Pulmonary artery endothelial cell (primary cell): ENCODE measurements at places on chromosomes 16 and 17.

- DNase-seq, result no peak
These were observed 57.4 kb downstream of the PLCG2 start for GRCh38 chr16:81836279-81837054.

DNA sequence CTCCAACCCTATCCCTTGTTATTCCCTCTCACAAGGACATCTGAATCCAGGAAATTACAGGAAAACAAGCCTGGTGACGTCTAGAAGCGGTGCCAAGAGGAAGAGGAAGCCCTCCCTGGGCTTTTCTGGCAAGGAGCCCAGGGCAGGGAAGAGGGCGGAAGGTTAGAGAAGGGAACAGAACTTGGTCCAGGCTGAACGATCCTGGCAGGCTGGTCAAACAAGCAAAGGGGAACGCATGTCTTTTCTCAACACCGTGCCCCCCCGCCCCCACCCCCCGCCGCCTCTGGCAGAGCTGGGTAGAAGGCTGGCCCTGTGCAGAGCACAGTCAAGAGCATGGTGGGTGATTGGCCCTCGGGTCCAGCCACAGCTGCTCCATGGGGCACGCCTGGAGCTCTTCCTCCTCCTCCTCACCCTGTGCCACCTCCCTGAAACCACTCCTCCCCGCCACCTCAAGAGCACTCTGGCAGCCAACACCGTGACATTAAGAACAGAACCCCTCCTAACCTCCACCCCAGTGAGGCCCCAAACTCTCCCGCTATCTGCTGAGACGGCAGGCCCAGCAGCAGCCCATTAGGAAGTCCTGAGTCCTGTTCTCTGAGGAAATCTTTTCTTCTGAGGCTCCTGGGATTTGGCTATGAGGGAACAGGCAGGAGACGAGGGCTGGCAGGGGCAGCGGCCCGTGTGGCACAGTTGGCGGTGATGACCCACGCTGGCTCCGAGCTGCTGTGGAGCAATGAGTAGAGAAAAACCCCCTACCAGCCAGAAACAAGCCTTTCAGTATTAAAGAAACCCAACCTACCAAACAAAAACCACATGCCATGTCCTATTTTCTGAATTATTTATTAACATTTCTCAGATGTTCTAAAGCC is 7.3 kb downstream of the C16orf86 start:
- DNase-seq, result peak; percentile 68

GRCh38 chr17:62702746-62703260 is 75.3 kb downstream of the MRC2 start:
- no peak for DNase-seq

- DNase-seq, result no peak
These were observed 20.2 kb downstream of the NGFR start for GRCh38 chr17:49515196-49515770.

GRCh38 chr17:17502741-17503565 is 6.8 kb upstream of the RASD1 start:
- DNase-seq, result no peak

DNA sequence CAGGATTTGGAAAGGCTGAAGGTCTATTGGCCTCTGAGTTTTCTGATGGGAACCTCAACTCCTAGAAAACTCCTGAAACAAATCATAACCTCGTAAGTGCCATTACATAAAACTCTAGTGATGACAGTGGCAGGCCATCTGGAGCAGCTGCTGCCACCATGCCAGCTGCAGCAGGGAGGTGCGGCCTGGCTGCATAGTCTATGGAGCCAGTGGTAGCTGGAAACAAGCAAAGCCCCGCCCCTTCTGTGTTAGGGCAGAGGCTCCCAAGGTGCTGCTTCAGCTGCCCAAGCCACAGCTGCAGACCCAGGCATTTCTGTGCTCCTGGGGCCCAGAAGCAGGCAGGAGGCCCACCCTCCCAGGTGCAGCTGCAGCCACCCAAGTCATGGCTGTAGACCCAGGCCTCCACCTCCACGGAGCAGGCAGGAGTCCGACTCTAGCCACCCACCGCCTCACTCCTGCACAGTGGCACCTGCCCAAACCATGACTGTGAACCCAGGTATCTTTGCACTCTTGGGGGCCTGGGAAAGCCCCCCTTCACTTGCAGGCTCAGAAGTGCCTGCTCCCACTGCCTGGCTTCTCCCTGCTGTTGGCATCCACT is 254.1 kb upstream of the KCNJ16 start:
- no peak for DNase-seq

- no peak for DNase-seq
These were observed 171.7 kb downstream of the KATNIP start for GRCh38 chr16:27721531-27722181.

DNA sequence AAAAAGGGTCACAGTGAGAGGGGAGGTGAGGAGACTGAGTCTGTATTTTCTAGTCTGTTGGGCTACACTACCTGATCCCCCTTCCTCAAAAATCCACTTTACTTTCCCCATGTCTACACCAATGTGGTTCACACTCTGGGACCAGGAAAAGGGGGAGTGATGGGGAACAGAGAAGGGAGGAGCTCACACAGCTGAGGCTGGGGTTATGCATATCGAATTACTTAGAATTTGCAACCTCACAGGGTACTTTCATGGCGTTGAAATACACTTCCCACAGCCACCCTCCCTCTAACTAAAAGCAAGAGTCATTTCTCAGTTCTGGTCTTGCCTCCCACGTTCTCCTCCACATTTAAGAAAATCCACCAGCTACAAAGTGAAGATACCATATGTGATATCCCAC is 14.1 kb downstream of the MAPT start:
- no peak for DNase-seq

- DNase-seq, result no peak
These were observed at the start of gene CLDN6 for GRCh38 chr16:3017794-3018506. Gene CLDN6 (minus strand): TSS chr16:3018183. CDS start chr16:3016021, 2,162 bp downstream.

- DNase-seq, result no peak
These were observed 13.4 kb downstream of the FLYWCH1 start for GRCh38 chr16:2924901-2925755.

GRCh38 chr16:55469821-55470532 is 9.0 kb upstream of the MMP2 start:
- DNase-seq, result no peak

GRCh38 chr17:30970831-30971567 is at the start of gene RNF135:
Gene RNF135 (plus strand): TSS chr17:30971039. CDS start chr17:30971074, 35 bp downstream.
- no peak for DNase-seq

DNA sequence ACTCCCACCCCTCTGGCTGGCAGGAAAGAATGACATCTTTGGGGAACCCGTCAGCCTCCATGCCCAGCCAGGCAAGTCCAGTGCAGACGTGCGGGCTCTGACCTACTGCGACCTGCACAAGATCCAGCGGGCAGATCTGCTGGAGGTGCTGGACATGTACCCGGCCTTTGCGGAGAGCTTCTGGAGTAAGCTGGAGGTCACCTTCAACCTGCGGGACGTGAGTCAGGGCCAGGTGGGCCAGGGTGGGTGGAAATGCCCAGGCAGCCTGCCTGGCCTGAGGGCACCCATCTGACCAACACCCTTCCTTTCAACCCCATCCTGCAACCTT is 8.1 kb upstream of the DCAF7 start:
- no peak for DNase-seq

- no peak for DNase-seq
These were observed 42.8 kb downstream of the NOG start for GRCh38 chr17:56636265-56636664.

GRCh38 chr17:27236717-27237315 is 57.1 kb upstream of the WSB1 start:
- DNase-seq, result no peak

DNA sequence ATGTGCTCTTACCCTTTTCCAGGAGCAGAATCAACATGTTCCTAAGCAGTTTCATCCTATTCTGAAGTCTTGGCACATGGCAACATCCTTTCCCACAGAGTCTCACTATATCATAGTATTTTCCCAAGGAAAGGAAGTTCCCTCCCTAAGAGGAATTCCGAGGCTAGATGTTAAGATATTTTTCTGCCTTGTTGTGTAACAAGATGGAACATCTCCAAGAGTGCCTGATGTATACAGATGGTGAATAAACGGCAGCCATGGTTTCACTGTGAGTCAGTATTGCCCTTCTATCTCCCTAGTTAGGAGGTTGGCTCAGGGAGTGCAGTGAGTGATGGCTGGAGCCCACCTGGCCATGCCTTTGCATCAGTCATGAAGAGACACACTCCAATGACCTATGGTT is 48.2 kb downstream of the SPACA3 start:
- DNase-seq, result no peak

GRCh38 chr16:18984435-18985005 is 786 bp downstream of the TMC7 start:
- DNase-seq, result no peak

- DNase-seq, result no peak
These were observed 20.2 kb upstream of the CPSF4L start for GRCh38 chr17:73281928-73282327.

DNA sequence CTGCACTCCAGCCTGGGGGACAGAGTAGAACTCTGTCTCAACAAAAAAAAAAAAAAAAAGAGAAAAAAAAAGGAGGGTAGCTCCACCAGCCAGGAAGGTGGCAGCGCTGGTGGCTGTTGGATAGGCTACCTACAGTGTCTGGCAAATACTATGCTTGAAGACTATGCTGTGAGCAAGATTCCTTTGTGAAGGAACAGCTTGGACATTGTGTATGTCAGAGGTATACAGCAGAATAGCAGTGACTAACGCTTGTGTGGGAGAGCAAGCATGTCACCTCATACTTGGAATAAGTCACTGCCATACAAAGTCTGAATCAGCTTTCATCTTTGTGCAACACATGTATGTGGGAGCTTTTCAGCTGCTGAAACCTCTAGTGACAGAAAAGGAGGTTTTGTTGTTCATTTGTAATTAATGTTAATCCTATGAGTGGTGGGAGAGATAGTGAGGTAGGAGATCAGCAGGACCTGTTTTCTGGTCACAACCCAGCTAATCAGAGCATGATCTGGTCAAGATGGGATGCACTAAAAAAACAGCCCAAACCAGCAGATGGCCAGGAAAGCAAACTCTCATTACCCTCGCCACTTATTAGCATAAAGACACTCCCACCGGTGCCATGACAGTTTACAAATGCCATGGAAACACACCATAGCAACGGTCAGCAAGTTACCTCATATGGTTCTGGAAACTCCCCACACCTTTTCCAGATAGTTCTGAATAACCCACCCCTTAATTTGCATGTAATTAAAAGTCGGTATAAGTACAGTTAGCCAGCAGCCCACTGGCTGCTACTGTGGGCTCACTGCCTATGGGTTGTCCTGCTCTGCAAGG is 6.8 kb upstream of the ITGAD start:
- DNase-seq, result no peak

DNA sequence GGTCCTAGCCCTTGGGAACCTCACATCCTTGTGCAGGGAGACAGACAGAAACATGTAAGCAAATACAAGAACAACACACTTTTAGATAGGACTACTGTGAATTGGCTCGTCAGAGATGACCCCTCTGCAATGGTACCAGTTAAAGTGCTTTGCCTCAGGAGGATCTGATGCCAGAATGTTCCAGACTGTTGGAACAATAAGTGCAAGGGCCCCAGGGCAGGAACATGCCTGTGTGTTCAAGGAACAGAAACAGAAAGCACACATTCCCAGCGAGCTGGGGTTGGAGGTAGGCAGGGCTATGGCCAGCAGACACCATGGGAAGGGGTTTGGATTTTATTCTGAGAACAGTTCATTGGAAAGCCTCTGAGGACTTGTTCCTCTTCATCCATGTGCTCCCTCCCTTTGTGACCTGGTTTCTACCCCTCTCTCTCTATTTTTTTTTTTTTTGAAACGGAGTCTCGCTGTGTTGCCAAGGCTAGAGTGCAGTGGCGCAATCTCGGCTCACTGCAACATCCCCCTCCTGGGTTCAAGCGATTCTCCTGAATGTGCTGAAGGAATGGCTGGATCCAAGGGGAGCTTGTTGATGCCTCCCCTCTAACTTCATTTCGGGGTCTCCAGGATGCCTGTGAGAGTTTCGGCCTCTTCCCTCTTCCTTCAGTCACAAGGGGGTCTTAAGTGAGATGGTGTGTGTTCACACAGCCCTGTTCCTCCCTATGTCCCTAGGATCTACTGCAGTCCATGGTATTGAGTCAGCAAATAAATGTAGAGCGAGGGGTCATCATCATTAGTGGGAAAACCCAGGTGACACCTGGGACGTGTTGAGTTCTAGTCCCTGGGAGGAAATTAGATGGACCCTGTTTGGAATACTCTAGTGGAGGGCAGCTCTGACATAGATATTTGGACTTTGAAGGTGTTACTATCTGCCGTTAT is 6.4 kb downstream of the STAT5A start:
- no peak for DNase-seq

DNA sequence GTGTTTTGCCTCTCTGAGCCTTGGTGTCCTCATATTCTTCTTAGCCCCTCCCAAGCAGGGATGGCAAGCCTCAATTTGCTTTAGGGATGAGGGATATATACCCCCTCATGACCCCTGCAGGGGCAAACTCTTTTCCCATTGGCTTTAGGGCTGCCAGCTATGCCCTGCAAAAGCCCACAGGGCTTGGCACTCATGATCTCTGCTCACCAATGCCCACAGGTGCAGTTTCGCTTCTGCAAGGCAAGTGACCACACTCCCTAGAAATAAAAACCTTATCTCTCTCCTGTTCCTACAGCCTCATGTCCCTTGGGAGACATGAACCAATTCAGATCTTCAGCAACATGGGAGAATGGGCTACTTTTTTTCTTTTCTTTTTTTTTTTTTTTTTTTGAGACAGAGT is 8.8 kb downstream of the BEAN1 start:
- DNase-seq, result no peak

- no peak for DNase-seq
These were observed 102.4 kb downstream of the ABCC12 start for GRCh38 chr16:48053418-48053745.

DNA sequence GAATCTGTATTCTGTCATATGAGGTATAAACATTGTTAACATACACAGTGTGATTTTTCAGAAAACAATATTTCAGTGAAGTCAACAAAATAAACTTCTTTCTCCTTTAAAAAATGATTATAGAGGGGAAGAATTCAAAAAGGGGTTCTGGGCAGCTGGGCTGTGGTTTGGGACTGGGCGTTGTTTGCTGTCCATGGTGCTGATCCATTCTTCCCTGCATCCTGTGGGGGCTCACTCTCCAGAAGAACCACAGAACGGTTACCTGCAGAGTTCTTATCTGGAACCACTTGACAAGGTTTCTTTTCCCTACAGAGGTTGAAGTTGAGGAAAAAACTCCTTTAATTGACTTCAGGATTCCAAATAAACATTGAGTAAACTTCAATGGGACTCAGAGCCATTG is 1091.0 kb downstream of the CDH8 start:
- DNase-seq, result no peak

- no peak for DNase-seq
These were observed 6.5 kb downstream of the EIF1 start for GRCh38 chr17:41695134-41695661.

- no peak for DNase-seq
These were observed 60.3 kb downstream of the SPAG9 start for GRCh38 chr17:51060396-51060795.

DNA sequence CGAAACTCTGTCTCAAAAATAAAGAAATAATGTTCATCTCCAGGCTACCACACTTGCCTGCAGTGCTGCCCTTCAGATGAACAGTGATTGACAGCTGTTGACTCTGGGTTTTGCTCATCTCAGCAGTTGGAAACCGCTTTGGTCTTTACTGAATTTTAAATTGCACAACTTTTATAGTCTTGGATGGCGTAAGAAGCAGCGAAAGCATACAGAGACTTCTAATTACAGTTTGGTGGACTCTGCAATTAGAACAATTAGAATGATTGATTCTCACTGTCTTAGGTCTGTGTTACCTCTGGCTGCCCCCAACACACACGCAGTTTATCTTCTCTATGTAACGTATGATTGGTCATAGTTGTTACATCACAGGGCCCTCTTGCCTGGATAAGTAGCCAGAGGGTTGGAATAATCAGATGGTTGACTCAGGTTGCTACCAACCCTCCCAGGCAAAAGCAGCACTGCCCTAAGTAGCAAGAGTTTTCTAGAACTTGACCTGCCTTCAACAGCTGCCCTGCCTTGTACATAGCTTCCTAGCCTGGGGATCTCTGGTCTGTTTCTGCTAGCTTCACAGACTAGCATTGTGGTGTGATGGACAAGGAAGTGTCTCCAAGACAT is 1.9 kb upstream of the NAT9 start:
- no peak for DNase-seq
